ENCODE measurements at places on chromosomes 2 and 18.

- DNase-seq: no peak
These were observed 53.1 kb downstream of the RHBDD1 start for GRCh38 chr2:226888971-226889370.

- no peak for DNase-seq
These were observed 855.8 kb upstream of the FANCL start for GRCh38 chr2:59096973-59097372.

GRCh38 chr2:233470011-233470687, 96.4 kb downstream of the USP40 start:
- DNase-seq: no peak

DNA sequence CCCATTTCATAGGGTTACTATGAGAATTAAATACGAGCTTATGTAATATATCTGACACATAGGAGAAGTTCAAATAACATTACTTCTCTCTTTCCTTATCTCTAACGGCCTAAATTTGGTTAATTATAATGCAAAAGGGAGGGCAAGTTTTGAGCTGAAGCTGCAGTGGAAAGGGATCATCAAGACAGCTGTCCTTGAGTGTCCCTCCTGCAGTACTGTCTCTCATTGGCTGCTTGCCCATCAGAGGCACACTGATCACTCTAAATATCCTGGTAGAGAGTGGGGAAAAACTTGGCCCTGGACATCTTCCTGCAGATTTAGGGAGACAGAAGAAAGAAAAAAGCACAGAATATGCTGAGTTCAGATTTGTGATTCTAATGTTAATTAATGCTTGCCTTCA, 186.0 kb downstream of the CAMKMT start:
- DNase-seq: no peak

GRCh38 chr2:66137606-66138130, 297.3 kb upstream of the MEIS1 start:
- no peak for DNase-seq

DNA sequence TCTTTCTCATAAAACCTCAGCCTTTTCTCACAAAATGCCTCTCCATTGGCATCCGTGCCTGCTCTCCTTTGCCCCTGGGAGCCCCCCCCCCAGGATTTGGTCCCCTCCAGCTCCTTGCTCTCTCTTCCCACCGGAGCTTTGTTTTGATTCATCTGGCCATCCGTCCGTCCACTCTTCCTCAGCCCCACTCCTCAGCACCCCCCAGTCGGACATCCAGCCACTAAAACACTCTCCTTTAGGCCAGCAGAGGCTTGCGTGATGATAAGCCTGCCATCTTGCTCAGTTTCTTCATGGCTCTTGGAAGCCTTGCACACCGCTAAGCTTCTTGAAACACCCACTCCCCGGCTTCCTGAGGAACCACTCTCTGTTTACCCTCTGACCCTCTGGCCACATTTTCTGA, 31.5 kb upstream of the GNAL start:
- no peak for DNase-seq

DNA sequence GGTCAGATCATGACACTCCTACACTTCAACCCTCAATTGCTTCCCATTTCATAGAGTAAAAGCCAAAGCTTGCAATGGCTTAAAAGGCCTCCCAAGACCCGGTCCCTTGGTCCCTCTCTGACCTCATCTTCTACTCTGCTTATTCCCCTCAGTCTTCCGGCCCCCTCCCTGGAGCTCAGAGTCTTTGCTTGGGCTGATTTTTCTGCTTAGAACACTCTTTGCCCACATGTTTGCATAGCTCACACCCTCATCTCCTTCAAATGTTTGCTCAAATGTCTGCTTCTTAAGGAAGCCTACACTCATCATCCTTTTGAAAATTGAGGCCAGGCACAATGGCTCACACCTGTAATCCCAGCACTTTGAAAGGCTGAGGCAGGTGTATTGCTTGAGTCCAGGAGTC, 65.6 kb upstream of the CAPN13 start:
- DNase-seq: no peak

- DNase-seq: no peak
These were observed 2.1 kb upstream of the TRABD2A start for GRCh38 chr2:84882775-84883550.

- no peak for DNase-seq
These were observed 81.3 kb upstream of the PIK3C3 start for GRCh38 chr18:41873730-41874129.

DNA sequence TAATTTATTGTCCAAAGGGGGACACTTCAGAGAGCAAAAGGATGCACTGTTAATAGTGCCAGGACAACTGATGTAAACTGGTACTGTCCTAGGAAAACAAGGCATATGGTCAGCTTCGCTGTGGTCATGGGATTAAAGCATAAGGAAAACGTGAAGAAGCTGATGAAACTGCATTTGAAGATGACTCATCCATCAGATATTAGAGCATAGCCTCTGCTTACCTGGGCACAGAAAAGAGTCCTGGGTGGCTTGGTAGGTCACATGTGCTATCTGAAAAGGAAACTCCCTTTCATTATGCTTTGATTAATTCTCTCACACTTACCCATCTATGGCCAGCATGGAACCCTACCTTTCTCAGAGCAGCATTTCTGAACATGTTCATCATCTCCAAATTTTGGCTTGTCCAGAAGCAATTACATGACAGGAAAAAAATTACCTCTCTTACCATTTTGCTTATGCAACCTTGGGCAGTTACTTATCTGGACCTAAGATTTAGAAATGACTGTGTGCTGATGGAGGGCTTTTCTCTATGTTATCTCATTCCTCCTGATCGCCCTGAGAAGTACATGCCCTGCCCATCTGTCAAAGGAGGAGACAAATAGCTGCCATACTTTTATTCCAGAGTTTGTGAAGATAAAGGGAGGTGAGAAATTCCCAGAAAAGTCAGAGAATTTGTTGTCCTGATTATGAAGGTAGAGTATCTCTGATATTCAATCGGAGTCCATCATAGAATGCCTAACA, 275.3 kb upstream of the SLC14A2 start:
- no peak for DNase-seq

DNA sequence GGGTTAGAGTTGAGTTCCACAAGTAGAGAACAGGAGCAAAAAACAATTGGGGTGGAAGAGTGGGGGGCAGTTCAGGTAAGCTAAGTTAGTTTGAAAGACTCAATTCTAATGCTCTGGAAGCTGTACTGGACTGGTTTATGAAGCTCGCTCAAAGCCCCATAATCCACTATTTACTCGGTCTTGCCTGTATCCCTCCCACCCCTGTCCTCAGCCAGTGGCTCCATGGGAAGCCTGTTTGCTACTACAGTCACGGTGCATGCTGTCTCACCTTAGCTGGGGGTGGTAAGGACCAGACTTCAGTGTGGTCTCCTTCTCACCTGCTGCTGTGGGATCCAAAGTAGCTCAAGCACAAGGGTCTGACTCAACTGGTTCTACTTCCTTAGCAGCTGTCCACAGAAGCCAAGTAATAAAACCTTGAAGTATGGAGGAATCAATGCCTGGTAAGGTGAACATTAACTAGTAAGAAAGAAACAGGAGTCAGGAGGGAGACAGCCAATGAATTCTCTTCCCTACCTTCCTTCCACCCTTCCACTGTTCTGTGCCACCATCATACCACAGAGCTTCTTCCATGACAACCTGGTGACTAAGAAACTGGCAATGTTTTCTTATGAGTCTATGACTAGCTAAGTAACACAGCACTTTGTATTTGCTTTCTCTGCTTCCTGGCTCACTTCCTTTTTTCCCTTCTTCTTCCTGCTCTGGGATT, 230.8 kb downstream of the SRBD1 start:
- DNase-seq: no peak

DNA sequence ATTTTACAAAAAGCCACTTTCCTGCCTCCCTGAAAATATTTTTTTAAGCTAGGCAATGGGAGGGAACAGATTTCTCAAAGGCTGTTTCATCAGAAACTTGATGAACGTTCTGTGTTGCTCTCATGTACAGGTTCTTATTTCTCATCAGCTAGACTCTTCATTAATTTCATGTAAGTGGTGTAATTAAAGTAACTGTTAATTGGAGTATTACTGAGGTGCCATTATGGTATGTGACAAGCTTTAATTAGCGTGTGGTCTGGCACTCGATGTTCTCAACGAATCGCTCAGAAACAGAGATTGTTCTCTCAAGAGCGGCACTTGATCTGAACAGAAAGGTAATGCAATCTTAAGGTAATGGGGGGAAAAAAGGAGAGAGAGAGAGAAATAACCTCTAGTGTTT, 81.9 kb upstream of the MYCN start:
- DNase-seq: no peak

DNA sequence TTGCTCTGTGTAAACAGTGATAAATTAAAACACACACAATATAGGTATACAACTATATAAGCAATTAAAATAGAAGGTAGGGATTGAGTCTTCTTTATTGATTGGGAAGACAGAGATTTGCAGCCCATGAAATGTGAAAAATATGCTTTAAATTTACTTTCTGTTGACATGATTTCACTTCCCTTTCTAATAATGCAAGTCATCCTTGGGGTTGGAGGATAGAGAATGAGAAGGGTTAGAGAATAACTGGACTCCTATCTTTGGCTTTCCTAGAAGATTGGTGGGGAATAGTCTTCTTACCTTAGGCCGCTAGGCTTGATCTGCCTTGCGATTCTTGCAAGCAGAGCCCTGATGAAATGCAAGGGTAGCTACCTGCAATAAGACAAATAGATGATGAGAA, 339.8 kb downstream of the NYAP2 start:
- DNase-seq: no peak

DNA sequence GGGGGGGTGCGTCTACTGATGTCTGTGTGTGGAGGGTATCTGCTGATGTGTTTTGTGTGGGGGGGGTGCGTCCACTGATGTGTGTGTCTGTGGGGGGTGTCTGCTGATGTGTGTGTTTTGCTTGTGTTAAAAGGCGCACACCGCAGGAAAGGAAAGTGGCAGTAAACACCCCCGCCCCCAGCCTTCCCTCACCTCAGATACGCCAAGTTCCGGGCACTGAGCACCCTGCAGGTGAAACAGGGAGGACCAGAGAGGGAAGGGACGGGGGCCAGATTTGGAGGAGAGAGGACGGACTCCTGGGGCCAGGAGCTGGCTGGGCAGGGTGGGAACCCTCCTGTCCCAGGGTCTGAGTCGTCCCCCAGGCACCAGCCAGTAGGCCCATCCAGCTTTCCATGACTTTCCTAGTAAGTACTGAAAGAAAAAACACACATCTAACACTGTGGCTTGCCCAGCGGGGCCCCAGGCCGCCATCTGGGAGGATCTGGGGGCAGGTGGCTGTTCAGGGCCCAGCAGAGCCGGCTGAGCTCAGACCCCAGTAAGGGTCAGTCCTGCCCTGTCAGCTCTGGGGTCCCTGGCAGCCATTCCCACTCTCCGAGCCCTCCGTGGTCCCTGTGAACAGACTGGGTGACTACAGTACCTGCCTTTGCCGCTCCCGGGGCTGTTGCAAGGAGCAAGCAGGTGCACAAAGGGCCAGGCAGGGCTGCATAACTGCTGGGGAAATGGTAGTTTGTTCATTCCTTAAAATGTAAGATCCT, 126.9 kb downstream of the NFATC1 start:
- DNase-seq: peak; percentile 54

DNA sequence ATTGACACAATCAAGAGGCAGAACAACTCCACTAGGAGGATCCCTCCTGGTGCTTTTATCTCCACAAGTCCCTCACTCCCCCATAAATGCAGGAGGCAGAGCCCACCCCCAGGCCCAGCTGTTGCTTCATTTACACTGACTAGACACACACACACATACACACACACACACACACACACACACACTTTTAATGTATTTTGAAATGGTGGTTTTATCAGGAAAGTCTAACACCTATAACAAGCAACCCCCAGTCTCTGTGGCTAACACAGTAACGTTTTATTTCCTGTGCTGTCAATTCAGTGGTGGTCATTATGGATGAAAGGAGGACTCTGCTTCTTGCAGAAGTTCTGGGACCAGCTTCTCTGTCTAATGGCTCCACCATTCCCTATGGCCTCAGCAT, 125.4 kb upstream of the FOSL2 start:
- DNase-seq: no peak

GRCh38 chr2:222399038-222399783, 25.1 kb upstream of the SGPP2 start:
- no peak for DNase-seq

DNA sequence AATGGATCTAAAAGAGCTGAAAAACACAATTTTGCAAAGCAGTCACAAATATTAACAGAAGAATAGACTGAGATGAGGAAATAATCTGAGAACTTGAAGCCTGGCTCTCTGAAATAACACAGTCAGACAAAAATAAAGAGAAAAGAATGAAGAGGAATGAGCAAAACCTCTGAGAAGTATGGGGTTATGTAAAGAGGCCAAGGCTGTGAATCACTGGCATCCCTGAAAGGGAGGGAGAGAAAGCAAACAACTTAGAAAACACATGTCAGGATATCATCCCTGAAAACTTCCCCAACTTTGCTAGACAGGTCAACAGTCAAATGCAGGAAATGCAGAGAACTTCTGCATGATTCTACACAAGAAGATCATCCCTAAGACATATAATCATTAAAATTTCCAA, 73.5 kb upstream of the LHCGR start:
- no peak for DNase-seq

- DNase-seq: no peak
These were observed 36.2 kb downstream of the HAT1 start for GRCh38 chr2:171958475-171958874.

DNA sequence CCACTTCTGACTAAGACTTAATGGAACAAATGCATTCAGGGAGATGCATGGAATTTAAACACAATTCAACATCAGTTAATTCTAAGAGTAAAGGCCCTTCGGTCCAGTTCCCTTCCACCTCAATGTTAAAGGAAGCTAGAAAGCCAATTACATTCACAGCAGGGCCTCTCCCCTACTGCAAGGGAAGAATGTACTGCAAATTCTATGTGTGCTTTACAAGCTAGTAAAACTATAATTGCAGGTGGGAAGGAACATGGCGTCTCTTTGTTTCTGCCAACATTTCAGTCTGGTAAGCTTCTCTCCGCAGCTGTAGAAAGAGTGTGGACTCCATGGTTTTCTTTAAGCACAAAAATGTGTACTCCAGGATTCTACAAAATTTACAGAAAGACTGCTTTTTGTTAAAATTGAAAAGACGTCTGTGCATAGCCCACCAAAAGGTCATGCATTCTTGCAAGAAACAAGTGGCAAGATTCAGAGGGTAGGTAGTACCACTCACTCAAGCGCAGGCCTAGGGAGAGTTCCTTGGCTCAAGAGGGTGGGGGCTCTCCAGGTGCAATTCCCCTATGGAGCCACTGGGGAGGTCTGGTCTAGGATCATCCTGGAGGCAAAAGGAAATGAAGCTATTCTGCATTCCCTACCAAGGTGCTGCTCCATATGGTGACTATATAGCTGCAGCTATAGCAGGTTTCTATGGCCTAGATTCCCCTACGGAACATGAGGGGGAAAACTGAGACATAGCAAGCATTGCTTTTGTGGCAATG, 127.0 kb upstream of the FZD5 start:
- no peak for DNase-seq

Measured in activated CD8-positive, alpha-beta memory T cell treated with anti-CD3 and anti-CD28 coated beads for 1 hour (primary cell).